ENCODE measurements at places on chromosomes 2 and 18.
A peak's percentile ranks its signal among the peaks of the same experiment; 100 is the strongest.

- H3K27me3 ChIP-seq: no peaks in the 10 kb centered on the region
- peaks cover 9% of the 10 kb centered on the region for H3K4me1 ChIP-seq
- no peak overlapping the region for H3K27ac ChIP-seq
- no peak overlapping the region for H3K4me3 ChIP-seq
- DNase-seq: no peak
These were observed 20.0 kb upstream of the CRIM1 start for GRCh38 chr2:36335597-36335996.

DNA sequence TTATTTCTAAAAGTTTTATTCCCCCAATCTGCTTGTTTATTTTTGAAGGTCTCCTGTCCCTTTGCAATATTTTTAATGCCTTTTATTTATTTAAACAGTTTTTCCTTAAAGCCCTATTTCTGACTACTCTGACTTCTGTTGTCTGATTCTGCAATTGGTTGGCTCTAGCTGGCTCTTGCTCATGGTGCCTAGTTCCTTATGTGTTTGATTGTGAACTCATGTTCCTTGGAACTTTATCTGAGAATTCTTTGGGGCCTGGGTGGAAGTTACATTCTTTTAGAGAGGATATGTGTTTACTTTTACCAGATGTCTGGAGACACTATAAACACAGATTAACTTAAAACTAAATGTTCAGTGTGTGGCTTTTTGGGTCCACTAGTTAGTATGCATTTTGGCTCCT is 175.9 kb downstream of the DYSF start:
- H3K27me3 ChIP-seq: no peaks in the 10 kb centered on the region
- H3K27ac ChIP-seq: no peak overlapping the region
- H3K4me1 ChIP-seq: no peaks in the 10 kb centered on the region
- no peak for DNase-seq
- H3K36me3 ChIP-seq: no peaks in the 10 kb centered on the region

- H3K4me1 ChIP-seq: no peaks in the 10 kb centered on the region
- no peak overlapping the region for H3K4me3 ChIP-seq
- H3K36me3 ChIP-seq: no peaks in the 10 kb centered on the region
- H3K27ac ChIP-seq: no peak overlapping the region
- no peak for DNase-seq
These were observed 930.0 kb upstream of the KLHL29 start for GRCh38 chr2:22454826-22455485.

DNA sequence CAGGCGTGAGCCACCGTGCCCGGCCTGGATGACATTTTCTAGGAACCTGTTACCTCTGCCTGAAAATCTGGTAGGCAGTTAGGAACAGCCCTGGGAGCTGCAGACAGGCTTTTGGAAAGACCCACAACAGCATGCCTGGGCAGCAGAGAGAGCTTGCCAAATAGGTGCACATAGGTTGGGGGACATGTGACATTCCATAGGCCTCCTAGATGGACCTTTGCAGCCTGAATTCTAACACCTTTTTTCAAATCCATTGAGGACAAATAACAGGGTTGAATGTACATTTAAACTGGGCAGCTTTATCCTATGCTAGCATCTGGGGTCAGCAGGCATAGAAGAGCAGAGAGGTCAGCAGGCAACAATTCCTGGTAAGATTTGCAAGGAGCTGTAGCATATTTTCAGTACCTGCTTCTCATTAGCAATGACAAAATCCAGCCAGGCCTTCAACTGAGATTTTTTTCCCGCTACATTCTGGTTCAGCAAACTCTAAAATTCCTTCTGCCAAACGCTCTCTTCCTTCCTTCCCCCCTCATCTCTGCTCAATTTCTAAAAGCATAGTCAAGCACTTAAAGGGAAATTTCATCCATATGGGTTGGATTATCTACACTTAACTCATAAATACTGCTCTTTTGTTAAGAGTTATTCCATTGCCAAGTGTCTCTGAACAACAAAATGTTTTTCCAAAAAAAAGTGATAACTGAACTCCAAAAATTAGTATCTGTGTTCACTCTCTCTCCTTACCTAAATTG is 75.2 kb downstream of the SOWAHC start:
- H3K27me3 ChIP-seq: no peaks in the 10 kb centered on the region
- H3K4me3 ChIP-seq: no peak overlapping the region
- peaks cover 42% of the 10 kb centered on the region for H3K4me1 ChIP-seq
- H3K27ac ChIP-seq: peak overlapping the region; percentile 80
- no peak for DNase-seq

GRCh38 chr18:6741232-6741663 is 11.7 kb downstream of the ARHGAP28 start:
- H3K27me3 ChIP-seq: no peaks in the 10 kb centered on the region
- H3K4me3 ChIP-seq: no peak overlapping the region
- H3K36me3 ChIP-seq: no peaks in the 10 kb centered on the region
- peak overlapping the region; percentile 58 for H3K27ac ChIP-seq
- H3K4me1 ChIP-seq: peaks cover 20% of the 10 kb centered on the region

DNA sequence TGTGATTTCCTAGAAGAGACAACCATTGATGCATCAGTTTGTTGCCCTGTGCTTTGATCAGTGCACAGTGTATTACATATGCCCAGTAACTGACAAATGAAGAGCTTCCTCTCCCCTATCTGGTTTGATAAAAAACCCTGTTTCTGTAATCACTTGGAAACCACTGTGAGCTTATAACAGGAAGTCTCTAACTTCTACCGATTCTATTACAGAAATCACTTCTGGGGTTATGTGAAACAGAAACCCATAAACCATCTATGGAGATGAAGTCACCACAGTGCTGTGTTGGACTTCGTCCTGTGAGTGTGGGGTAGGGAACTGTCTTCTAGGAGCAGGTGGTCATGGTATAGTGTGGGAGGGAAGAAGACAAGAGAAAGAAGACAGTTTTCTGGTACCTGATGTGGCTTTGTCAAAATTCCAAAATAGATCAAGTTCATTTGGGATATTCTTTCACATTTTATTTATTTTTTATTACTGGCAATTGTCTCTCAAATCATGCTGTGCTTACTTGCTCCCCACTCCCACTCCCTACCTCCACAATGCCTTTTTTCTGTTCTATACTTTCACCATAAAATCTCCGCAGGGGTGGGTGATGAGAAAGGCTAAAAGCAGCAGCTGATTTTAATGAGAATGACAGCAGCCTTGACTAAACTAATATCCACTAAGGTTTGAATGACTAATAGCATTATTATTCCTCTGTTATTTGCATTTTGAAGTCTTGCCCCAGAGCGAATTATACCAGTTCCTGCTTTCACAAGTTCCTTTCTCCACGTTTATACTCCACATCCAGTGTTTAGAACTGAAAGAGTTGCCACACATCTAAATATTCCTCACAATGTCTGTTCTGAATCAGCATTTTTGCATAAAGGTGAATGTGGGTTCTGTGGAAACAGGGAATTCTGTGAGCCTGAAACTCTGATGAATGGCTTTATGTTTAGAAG is 41.7 kb upstream of the RND3 start:
- no peaks in the 10 kb centered on the region for H3K36me3 ChIP-seq
- H3K4me1 ChIP-seq: peaks cover 48% of the 10 kb centered on the region
- no peak for DNase-seq
- H3K27ac ChIP-seq: peak overlapping the region; percentile 70

DNA sequence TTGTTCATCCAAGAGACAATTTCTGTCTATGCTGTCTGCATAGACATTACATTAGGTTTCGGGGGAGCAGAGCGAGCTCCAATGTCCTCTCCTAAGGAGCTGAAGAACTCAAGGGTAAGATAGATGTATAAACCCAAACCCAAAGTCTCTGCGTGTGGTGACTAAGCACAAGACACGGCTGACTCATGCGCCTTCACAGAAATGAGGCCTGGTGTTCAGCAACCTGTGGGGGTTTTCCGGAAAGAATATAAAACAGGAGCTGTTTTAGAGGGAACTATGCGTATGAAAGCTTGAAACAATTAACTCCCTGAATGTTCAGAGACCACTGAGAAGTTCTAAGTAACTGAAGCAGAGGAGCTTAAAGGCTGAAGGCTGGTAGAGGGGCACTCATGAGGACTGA is 154.7 kb downstream of the SOX11 start:
- no peak overlapping the region for H3K4me3 ChIP-seq
- H3K27ac ChIP-seq: no peak overlapping the region
- no peaks in the 10 kb centered on the region for H3K36me3 ChIP-seq
- no peaks in the 10 kb centered on the region for H3K4me1 ChIP-seq
- no peak for DNase-seq
- H3K27me3 ChIP-seq: no peaks in the 10 kb centered on the region

DNA sequence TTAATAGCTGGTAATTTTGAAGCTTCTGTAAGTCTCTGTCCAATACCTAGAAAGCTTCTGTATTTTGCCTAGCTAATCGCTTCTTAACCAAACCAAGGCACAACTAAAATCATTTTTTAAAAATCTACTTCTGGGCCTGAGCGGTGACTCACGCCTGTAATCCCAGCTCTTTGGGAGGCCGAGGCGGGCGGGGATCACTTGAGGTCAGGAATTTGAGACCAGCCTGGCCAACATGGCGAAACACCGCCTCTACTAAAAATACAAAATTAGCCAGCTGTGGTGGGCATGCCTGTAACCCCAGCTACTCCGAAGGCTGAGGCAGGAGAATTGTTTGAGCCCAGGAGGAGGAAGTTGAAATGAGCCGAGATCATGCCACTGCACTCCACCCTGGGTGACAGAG is 148.6 kb upstream of the FIGN start:
- no peaks in the 10 kb centered on the region for H3K27me3 ChIP-seq

- H3K36me3 ChIP-seq: no peaks in the 10 kb centered on the region
- H3K27ac ChIP-seq: no peak overlapping the region
- no peak overlapping the region for H3K4me3 ChIP-seq
These were observed 5.8 kb upstream of the ITGAV start for GRCh38 chr2:186584053-186584452.

DNA sequence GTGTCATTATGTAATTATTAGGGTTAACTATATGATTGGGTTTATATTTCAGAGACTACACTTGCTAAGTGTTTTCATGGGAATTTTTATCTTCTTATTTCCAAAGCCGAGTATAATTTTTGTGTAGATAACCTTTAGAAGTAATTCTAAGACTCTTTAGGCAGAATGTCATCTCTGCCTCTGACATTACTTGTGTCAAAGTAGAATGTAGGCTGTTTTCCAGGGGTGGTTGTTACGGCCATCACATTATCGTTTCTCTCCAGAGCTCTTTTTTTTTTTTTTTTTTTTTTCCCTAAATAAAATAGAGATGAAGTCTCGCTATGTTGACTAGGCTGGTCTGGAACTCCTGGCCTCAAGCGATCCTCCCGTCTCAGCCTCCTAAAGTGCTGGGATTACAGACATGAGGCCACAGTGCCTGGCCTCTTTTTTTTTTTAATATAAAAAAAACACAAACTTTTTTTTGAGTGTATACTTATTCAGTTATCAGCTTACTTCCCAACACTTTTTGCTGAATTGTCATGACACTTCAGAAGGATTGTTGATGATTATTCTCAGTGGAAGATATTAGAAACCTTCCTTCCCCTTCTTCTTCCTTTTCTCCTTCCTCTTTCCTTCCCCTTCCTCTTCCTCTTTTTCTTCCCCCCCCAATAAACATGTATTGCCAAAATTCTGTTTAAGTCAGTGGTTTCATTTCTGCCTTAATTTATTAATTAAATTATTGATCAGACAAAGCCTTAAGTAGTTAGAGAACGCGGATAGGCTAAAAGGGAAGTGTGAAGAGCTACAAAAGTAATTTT is 2.3 kb downstream of the PIKFYVE start:
- H3K4me1 ChIP-seq: peaks cover 10% of the 10 kb centered on the region
- H3K27ac ChIP-seq: no peak overlapping the region
- H3K4me3 ChIP-seq: no peak overlapping the region

DNA sequence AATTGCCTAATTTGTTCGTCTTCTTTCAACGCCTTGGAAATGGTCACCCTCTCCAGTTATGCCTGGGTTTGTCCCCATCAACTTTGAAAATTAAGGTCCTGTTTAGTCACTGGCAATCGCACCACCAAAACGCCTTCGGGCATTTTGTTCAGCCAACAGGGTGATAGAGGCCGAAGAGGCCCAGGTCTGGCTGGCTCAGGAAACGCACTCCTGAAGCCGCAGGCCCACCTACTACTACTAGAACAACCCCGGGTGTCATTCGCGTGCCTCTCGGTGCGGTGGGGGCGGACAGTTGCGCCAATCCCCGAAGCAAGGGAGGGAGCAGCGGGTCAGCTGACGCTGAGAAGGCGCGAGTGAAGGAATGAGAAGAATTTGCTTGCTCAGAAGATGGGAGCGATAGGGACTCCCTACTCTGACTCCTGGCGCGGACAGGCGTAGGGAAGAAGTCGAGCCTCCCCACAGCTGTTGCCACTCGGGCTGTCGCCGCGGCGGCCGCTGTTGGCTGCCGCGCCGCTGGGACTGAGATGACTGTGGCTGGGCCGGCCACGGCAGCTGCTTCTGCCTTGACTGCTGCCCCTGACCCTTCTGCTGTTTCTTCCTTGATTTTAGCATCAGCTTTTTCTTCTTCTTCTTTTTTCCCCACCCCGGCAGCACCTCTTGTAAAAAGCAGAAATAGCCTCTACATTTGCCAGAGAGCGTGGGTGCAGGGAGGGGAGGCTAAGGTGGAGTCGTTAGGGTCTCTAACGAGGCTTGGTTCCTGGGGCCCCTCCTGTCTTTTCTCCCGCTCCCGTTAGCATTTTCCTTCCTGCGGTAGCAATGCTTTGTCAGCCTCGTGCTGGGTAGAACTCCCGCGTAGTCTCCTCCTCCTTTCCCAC is 387.6 kb downstream of the FIGN start:
- no peaks in the 10 kb centered on the region for H3K4me1 ChIP-seq
- no peaks in the 10 kb centered on the region for H3K36me3 ChIP-seq
- DNase-seq: no peak
- no peaks in the 10 kb centered on the region for H3K27me3 ChIP-seq

DNA sequence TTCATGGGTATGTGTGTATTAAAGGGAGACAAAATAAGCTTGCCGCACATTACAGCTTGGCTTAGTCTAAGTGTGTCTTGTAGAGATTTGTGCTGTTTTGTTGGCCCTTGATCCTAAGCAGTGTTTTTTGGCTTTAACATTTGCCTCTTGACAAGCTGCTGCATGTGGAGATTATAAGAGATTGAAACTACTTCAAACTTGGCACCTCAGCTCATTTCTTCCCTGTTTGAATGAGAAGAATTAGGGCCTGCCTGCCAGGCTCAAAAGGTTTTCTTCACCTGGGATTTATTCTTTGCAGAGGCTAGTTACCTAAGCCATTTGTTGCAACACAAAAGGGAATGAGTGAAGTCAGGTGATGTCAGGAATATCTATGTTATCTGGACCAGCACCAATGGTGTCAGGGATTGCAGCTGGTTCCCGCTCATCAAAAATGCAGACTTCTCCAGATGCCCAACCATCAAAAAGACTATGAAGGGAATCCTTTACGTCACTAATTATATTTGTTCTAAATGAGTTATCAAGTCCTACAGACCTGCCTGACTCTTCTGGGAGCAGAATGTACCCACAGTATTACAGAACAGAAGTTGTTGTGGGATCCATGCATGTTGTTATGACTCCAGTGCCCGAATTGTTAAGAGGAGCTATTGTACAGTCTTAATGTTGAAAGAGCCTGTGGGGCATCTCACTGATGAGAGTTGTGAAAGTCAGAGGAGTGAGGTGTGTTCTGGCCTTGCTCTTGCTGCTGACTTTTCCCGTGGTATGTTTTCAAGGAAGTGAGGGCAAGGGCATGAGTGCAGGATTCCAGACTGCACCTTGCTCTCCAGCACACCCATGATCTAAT is 31.0 kb downstream of the ABCA12 start:
- H3K36me3 ChIP-seq: no peaks in the 10 kb centered on the region
- peaks cover 8% of the 10 kb centered on the region for H3K4me1 ChIP-seq
- no peak overlapping the region for H3K4me3 ChIP-seq
- peak overlapping the region; percentile 35 for H3K27ac ChIP-seq
- no peaks in the 10 kb centered on the region for H3K27me3 ChIP-seq

GRCh38 chr2:157193461-157193860 is 64.0 kb upstream of the GALNT5 start:
- DNase-seq: no peak
- no peaks in the 10 kb centered on the region for H3K4me1 ChIP-seq
- H3K4me3 ChIP-seq: no peak overlapping the region

- no peak overlapping the region for H3K4me3 ChIP-seq
- no peak for DNase-seq
- no peaks in the 10 kb centered on the region for H3K4me1 ChIP-seq
- no peaks in the 10 kb centered on the region for H3K27me3 ChIP-seq
- no peak overlapping the region for H3K27ac ChIP-seq
These were observed 8.1 kb downstream of the SEPTIN2 start for GRCh38 chr2:241323778-241324177.
